Femur (tissue), 1 donor: ENCODE measurements at places on chromosomes 16 and 17.
A peak's percentile ranks its signal among the peaks of the same experiment; 100 is the strongest.

GRCh38 chr17:43338886-43339516 lies 59.8 kb upstream of the ARL4D start:
- DNase-seq: peak; percentile 75

DNA sequence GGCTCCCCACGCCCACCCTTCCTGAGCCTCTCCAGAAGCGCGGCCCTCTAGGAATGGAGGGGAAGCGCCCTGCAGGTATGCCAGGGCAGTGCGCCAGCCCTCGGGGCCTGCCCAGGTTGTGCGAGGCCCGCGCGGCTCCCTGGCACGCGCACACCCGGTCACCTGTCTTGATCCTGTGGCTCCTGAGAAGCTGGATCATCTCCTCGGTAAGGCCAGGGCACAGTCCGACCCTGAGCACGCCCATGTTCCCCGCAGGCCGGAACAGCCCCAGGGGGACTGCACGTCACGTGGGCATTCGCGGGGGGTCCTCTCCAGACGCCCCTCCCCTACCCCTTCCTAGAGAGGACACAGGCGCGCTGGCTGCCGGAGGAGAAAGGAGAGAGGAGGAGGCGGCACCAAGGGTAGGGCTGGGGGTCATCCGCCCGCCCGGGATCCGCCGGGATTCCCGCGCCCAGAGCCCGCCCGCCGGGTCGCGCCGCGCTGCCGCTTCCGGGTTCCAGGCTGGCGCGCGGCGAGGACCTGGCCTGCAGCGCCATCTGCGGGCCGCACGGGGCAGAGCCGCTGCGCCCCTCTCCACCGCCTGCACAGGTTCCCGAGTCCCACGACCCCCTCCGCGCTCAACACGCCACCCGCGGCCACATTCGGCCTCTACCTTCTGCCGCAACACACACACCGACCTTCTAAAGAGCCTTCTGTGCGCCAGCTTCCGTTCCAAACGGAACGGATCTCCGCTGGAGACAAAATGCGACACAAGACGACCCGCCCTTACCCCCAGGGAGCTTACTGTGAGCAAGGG lies at the start of gene RAD51D:
TSS of gene RAD51D (minus strand) at position 491 of the 796 bp plus-strand sequence. CDS start at position 244, 247 bp downstream.
- DNase-seq: peak; percentile 82

GRCh38 chr17:62675260-62675659 lies 47.8 kb downstream of the MRC2 start:
- peak; percentile 85 for DNase-seq

DNA sequence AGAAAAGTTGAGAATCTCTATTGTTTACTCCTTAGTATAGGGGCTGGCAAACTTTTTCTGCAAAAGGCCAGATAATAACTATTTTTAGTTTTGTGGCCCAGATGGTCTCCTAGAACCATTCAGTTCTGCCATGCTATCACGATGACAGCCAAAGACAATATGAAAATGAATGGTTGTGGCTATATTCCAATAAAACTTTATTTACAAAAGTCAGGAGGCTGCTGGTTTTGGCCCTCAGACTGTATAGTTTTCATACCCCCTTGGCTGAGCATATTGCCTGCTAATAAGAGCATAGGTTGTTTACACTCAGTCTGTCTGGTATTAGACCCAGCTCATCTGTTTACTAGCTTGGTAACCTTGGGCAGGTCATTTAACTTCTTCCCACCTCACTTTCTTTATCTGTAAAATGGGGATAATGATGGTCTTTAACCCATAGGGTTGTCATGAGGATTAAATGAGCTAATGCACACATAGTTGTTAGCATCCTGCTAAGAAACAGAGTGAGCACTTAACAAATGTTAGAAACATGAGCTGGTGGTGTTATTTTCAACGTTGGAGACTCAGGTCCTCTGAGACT lies 156.3 kb downstream of the MSI2 start:
- DNase-seq: no peak

GRCh38 chr16:4389051-4389955 lies 17.7 kb downstream of the VASN start:
- DNase-seq: peak; percentile 45

GRCh38 chr16:27634779-27635178 lies 84.8 kb downstream of the KATNIP start:
- DNase-seq: peak; percentile 52

- no peak for DNase-seq
Observed at GRCh38 chr17:43790311-43790940, 10.2 kb downstream of the CFAP97D1 start.
